Fibroblast of skin of right biceps (primary cell): ENCODE measurements at places on chromosomes 11 and 22.
A peak's percentile ranks its signal among the peaks of the same experiment; 100 is the strongest.

GRCh38 chr22:26330971-26331625 is 98.0 kb upstream of the ASPHD2 start:
- DNase-seq: peak; percentile 50

DNA sequence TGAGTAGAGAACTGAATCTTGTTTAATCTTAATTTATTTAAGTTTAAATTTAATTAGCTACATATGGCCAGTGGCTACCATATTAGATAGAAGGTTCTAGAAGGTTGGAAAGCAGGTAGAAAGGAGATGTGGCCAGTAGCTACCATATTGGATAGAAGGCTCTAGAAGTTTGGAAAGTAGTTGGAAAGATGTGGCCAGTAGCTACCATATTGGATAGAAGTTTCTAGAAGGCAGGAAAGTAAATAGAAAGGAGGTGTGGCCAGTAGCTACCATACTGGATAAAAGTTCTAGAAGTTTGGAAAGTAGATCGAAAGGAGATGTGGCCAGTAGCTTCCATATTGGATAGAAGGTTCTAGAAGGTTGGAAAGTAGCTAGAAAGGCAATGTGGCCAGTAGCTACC is 2.2 kb downstream of the CRYBA4 start:
- DNase-seq: no peak

DNA sequence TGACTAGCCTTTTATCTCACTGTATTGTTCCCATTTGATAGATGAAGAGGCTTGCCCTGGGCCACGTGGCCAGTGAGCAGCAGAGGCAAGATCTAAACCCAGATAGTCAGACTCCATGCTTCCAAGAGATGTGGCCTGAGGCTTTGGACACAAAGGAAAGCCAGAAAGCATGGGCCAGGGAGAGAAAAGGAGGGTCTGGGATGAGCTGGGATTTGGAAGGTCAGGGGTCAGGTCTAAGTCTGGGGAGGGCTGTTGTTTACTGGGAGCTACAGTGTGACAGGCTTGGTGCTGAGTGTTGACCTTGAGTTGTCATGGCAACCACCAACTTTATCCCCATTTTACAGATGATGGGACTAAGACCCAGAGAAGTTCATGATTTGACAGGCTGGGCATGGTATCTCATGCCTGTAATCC is 2.1 kb downstream of the SLC35E4 start:
- no peak for DNase-seq

DNA sequence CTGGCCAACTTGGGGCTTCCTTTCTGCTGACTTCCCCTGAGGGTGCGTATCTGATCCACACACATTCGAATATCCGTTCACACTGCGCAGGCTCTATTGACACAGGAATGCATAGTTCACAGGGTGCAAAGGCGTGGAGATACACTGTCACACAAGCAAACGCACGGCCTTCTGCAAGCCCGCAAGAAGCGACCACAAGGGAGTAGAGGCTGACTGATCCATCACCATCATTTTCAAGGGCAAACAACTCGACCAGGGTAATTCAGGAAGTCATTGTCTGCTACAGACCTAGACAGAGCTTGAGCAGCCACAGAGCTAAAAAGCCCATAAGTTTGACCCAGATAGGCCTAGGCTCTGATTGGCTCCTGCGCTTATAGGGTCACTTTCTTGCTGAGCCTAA is 392.3 kb downstream of the MN1 start:
- DNase-seq: no peak

- DNase-seq: peak; percentile 62
These were observed 52.8 kb upstream of the TENM4 start for GRCh38 chr11:79493555-79494171.

DNA sequence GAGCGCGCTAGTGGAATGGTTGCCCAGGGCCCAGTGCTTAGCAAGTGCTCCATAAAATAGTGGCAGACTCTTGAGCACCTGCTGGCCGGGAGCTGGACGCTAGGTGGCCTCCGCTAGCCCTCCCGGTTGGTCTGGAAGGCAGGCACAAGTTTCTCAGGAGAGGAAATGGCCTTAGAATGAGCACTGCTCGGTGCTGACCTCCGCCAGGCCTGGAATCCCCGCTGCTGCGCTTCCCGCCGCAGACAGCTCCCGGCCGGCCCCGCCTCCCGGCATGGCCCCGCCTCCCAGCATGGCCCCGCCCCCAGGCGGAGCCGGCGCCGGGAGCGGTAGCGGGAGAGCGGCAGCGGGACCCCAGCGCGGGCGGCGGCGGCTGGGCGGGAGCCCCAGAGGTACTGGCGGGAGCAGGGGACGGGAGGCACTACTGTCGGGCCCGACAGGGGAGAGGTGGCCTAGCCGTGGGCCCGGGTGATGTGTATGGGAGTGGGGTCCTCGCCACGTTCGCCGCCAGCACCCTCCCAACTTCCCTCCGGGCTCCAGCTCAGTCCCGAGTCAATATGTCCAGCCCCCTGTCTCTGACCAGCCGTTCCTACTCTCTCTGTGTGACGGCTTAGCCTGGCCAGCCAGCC is at the start of gene SIPA1:
Gene SIPA1 (plus strand): TSS at position 308 of the 626 bp plus-strand sequence. CDS start 2,821 bp downstream, outside the sequence.
- DNase-seq: peak; percentile 76

- DNase-seq: no peak
These were observed 14.0 kb downstream of the ADAMTS8 start for GRCh38 chr11:130414107-130415080.

- no peak for DNase-seq
These were observed 116.9 kb downstream of the TRIM29 start for GRCh38 chr11:120020981-120021380.

DNA sequence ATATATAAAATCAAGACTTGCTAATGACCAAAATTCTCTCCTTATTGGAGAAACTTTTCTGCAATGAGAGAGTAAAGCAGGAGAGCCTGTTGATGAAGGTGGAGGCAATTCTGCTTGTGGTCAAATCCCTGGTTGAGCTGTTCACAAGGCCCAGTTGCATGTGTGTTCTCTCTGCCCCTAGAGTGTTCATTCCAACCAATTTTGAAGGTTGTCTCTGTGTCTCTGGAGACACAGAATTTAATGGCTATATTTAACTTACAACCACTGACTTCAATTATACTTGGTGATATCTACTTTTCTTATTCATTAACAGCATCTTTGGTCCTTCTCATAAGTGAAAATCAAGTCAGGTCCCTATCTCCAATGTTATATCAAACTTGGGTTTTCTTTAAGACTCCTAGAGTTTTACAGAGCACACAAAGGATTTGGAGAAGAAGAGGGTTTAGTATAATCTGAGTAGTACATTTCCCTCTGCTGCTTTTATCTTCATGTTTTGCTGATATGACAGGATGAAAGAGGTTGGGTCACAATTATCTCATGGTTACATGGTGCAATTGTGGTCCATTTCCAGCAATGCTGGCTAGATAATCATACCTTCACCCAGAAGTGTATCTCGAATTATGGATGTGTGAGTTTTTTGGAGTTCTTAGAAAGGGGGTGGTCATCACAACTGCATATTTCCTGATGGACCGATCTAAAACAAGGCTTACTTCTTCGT is 4.0 kb downstream of the OOSP4A start:
- DNase-seq: no peak

- DNase-seq: no peak
These were observed 382.6 kb downstream of the DYNC2H1 start for GRCh38 chr11:103491777-103492176.

DNA sequence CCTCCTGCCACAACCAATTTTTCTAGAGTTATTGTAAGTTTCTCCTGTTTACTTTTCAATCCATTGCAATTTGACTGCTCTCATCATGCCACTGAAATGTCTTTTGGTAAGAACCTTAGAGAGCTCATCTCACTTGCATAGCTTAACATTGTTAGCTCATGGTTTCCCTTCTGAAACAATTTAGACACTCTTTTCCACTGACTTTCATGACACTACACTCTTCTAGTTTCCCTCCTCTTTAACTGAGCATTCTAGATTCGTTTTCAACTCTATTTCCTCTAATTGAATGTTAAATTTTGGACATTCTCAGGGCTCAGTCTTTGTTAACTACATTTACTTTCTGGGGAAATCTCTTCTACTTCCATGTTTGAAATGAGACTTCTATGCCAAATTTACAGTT is 369.1 kb downstream of the JRKL start:
- no peak for DNase-seq

DNA sequence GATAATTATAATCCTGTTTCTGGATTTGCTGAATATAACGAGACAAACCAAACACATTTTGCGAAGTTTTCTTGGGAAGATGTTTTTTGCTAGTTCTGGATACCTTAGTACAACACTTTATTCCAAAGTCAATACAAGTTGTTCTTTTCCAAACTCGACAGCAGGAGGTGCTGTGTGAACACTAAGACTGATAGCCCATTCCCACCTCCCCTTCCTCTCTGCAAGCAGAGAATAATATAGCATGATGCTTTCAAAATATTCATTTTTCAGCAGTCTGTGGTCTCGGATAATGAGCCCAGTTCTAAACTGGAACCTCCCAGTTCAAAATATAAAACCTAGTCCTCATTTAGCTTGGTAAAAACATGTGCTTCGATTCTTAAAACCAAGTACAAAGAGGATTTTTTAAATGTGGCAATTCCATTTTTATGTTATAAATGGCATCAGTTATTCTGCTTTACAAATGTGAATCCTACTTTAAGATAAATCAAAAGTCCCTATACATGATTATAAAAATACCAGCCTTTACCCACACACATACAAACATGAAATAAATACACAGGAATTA is 129.1 kb downstream of the DCDC1 start:
- peak; percentile 40 for DNase-seq

DNA sequence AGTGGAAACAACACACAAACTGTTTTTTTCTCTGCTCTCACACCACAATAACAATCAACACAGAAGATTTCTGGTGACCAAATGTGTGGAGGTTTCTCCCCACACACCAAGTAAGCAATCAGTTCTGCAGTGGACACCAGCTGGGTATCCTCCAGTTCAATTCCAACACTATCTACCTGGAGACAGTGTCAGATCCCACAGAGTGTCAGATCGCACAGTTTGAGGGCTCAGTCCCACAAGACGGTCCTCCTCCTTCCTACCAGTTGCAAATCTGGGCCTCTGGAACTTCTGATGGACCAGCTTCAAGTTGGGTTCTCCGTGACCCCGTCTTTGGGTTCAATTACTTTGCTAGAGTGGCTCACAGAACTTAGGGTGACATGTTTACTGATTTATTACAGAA is 9.0 kb downstream of the SWAP70 start:
- no peak for DNase-seq

DNA sequence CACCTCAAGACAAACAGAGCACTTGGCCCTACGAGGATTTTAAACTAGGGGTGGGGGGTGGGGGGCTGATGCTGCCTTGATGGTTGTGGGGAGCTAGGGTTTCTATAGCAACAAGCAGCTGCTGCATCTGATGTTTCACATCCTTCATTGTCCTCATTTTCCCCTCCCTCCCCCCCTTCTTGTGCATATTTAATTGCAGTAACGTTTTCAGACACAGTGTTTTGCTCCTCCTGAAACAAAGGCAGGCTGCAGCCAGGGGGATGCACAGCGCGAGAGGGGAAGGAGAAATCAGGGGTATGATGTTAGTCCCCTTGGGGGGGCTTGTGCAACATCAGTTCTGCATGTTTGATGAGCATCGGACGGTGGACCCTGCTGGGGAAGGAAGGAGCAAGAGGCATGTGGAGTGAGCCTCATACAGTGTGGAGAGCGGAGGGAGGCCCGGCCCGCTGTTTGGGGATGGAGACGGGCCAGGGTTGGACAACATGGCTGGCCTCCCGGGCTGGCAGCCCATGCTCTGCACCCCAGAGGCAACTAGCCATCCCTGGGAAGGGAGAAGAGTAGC is 208.3 kb downstream of the CEP164 start:
- DNase-seq: no peak

DNA sequence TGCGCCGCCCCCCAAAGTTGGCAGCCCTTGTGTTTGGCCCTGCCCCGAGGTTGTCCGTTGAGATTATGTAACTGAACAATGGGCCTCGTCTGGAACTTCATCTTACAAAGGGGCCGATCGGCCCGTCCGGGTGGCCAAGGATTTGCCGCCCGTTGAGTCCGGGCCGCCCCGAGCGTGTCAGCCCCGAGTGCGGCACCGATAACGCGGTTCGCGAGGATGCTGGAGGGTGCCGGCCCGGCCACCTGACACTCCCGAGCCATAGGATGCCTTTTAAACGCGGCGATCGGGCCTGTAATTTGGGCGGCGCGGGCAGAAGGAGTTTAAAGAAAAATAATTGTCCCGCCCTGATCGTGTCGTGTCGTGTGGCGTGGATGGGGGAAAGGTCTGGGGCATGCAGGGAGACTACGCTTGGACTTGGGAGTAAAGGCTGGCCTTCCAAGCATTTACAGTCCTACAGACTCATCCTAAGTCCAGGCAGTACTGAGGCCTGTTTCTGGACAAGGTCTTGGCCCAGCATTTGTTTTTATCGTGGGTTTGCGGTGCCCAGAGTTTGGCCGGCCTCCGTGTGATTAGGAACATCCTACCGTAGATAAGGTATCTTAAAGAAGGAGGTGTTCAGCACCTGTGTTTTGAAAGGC is 1.3 kb downstream of the WEE1 start:
- no peak for DNase-seq

GRCh38 chr11:46238967-46239800 is 38.3 kb upstream of the CREB3L1 start:
- DNase-seq: peak; percentile 88

DNA sequence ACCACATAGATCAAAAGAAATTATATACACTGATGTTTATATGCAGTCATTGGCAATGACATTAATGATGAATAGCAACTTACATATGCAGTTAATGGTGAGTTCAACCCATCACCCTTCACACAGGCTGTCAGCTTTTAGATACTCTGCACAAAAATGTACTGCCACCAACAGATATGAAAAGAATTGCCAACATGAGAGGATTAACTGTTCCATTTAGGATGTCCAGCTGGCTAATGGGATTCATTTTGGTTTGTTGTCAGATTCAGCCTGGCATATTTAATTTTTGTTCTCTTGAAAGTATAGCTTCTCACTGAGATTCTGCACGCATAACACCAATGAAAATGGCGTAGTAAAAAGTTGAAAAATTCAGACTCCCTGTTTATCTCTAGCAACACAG is 554.0 kb upstream of the ARHGAP42 start:
- DNase-seq: no peak

DNA sequence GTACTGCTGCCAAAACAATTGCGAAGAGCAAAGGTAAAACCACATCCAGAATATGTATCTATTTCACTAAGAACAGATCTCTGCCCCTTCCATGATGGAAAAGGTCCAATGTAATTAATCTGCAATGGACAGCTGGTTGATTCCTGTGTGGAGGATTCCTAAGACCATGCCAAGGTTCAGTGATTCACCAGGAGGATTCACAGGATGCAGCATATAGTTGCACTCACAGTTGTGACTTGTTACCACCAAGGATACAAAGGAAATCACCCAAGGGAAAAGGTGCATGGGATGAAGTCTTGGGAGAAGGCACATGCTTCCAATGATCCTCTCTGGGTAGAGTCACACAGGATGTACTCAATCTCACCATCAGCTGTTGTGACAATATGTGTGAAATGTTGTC is 35.1 kb upstream of the CUL5 start:
- DNase-seq: no peak
